Activated CD4-positive, alpha-beta T cell treated with anti-CD3 and anti-CD28 coated beads, Interleukin-2, Interleukin-4, amounts not matched to agents 100 ng/mL and 50 ng/mL, durations not matched to agents 16 hours and 8 hours (primary cell): ENCODE measurements at places on chromosomes 2 and 18.

DNA sequence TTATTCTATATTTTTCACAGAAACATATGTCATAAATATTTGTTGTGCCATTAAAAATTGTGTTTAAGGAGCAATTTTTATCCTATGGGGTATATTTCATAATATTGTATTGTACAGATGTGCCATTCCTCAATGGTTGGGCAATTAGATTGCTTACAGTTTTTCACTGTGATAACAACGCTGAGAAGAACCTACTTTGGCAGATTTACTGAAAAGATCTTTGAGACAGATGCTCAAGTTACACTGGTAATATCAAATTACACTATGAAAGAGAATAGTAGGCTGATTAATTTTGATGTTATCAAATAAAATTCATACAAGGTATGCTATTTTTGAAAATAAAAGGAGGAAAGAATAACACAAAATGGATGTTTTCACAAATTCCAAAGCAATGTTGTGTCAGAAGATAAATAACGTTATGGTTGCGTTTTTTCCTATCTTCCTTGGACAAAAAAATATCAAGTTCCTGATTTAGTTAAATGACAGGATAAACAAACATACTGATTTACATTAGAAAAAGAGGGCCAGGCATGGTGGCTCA, 335.1 kb upstream of the ZNF521 start:
- no peak for DNase-seq

- no peak for DNase-seq
These were observed 18.9 kb upstream of the ALLC start for GRCh38 chr2:3639015-3639630.

DNA sequence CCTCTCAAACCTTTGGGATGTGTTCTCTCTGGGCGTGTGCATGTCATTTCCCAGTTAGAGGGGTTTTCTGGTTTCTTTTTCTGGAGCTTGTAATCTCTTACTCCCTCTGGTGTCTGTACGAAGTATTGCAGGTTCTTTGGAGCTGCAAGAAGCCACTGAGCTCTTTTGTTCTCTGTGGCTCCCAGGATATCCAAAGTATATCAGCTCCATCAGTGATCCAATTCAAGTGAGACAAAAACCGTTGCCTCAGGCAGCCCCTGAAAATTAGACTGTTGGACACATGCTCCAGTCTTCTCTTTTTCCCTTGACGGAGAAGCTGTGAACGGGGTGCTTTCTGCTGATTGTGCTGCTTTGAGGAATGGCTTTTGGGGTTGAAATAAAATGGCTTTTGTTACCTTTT, 59.0 kb upstream of the LDLRAD4 start:
- peak; percentile 79 for DNase-seq

DNA sequence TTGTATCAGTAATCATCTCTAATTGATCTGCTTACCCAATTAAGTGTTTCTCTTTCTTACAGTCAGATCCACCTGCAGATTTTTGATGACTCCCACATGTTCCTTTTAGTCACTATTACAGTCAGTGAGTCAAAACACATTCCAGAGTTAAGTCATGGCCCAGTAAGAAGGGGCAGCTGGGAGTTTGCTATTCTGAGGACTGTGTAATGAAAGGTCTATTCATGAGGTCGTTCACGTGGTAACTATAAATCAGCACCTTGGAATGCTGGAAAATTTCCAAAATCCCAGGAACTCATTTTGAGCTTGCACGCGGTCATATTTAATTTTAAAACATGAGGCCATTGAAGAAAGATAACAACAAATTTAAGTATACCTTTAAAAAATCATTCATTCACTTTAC, 252.5 kb downstream of the XIRP2 start:
- no peak for DNase-seq

DNA sequence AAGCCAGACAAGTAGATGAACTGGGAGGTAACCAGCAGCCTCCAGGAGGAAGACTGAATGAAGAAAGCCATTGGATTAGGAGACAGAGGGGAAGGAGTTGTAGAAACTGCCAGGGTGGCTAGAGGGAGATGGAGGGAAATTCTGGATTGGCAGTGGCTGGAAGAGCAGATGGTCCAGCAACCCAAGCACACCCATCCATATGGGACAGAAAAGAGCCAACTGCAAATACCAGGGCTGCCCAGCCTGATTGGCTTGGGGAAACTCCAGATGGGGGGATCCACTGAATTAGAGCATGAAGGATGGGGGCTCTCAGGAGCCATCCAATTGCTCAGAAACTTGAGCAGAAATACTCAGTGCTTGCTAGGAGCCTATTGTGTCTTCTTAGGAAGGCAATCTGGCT, 173.5 kb upstream of the EPB41L3 start:
- DNase-seq, result no peak

GRCh38 chr2:185695711-185696235, 42.8 kb upstream of the FSIP2 start:
- DNase-seq, result no peak

GRCh38 chr2:28175028-28175427, 217.6 kb upstream of the FOSL2 start:
- no peak for DNase-seq

GRCh38 chr18:32835951-32836350, 63.1 kb upstream of the KLHL14 start:
- no peak for DNase-seq

GRCh38 chr2:112794841-112795240, 10.5 kb upstream of the IL1A start:
- DNase-seq, result no peak

DNA sequence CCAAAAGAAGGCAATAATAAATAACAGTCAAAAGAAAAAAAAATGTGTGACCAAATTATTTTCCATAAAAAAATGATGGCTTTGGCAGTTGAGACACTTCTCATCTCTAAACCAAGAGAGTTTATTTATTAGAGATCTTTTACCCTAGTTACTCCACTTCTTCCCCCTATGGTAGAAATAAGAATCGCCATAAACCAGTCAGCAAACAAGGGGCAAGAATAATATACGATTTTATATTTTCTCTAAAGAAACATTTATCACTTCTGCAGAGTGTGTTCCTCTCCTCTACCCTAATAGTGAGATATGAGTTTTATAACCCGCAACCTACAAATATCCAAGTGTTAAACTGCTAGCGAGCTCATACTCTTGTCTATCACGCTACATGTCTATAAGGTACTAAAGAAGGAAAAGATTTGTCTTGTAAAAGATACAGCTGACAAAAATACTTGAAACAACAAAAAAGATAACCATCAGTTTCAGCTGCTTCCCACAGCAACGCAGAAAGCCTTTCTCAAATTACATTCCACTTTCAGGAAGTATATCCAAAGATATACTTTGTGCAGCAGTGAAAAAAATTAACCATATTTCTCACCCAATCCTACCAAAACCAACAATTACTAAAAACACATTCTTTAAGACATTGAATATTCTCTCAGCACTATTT, 2.3 kb downstream of the RNF103 start:
- peak; percentile 5 for DNase-seq

DNA sequence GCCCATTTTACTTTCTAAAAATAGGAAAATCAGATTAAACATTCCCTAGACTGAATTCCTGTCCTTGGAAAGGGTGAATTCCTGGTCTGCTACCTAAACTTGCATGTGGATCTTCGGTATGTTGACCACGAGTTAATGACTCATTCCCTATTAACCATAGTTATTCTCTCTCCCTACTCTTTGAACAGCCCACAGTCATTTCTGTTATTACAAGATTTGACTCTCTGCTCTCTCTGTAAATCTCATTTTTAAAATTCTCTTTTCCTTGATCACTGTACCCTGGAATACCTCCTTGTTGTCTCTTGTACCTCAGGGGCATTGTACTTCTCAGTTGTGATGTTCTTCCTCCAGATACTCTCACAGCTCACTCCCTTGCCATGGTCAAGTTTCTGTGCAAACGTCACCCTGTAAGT, 92.0 kb upstream of the GULP1 start:
- DNase-seq, result no peak

- DNase-seq, result no peak
These were observed 659.0 kb upstream of the CDH7 start for GRCh38 chr18:65091744-65092329.

DNA sequence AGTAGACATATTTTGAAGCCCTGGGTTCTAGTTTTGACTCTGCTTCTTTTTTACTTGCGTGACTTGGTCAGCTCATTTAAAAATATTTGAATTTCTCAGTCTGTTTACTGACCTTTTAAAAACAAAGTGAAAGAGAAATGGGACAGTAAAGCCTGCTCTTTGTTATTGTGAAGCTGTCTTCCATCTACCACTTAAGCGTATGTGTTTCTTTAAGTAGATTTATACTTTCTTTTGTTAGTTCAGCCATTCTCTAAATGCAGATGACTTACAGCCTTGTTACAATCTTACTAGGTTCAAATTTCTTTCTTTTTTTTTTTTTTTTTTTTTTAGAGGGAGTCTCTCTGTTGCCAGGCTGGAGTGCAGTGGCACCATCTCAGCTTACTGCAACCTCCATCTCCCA, 79.5 kb downstream of the UBR3 start:
- DNase-seq, result no peak

DNA sequence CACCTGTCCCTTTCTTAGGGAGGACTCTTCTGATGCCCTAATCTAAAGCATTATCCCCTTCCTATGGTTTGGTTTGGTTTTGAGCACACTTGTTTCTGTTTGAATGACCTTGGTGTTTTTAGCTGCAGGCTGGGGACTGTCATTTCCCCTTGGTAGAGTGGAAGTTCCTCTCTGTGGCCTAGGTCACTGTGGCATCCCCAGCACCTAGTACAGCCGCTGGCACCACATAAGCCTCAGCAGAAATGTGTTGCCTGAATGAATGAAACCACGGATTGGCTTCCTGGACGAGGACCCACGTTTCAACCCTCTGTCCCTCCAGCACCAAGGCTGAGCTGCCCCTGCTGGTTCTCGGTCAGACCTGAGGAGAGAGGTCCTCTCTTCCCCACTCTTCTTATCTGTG, 159.9 kb downstream of the CTIF start:
- peak; percentile 34 for DNase-seq

- DNase-seq, result no peak
These were observed 15.0 kb downstream of the TPGS2 start for GRCh38 chr18:36813824-36814223.

DNA sequence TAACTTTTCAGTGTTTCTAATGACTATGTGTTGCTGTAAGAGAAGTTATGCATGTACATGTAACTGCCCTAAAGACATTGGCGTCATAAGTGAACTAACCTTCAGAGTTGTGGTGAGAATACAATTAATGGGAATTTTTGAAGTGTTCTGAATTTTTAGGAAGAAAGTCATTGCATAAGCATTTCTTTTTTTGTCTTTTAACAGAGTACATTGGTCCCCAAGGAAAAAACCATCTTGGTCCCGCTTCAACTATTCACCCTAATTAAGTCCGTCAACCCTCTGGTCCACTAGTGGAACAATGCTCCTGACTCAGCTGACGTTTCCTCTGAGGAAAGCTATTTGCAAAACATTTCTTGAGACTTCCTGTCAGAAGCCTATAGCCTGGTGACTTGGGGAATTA, 41.1 kb upstream of the VIT start:
- no peak for DNase-seq

- peak; percentile 58 for DNase-seq
These were observed 24.6 kb upstream of the CASP10 start for GRCh38 chr2:201158111-201158929.

- no peak for DNase-seq
These were observed 215.3 kb upstream of the DSEL start for GRCh38 chr18:67731851-67732250.

GRCh38 chr2:174971868-174972781, 33.1 kb downstream of the CHN1 start:
- DNase-seq, result no peak

DNA sequence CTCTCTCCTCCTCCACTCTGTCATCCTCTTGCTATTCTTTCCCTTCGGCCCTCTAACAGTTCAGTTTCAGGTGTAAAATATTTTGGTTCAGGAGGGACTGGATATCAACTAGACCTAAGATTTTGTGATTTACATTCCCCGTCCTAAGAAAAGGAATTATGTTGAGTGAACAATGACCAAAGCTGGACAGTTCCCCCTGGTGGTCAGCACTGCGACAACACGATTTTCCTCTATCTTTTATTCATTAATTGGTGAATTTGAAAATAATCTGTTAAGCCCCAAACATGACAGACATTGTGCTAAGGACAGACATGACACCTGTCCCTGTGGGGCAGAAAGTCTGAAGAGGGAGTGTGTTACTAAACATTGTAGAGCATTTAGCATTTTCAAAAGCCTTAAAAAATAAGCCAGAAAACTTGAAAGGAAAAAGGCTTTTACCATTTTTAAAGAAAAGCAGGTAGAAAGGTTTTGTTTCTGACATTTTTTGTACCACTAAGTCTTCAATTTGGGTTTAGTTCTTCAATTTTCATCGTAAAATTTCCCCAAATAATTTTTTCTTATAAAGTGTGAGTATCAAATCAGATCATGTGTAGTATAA, 28.4 kb upstream of the GTF2A1L start:
- DNase-seq, result no peak

GRCh38 chr2:113309655-113310387, 31.1 kb upstream of the PAX8 start:
- no peak for DNase-seq

- peak; percentile 20 for DNase-seq
These were observed 81.5 kb upstream of the LDLRAD4 start for GRCh38 chr18:13136904-13137669.

DNA sequence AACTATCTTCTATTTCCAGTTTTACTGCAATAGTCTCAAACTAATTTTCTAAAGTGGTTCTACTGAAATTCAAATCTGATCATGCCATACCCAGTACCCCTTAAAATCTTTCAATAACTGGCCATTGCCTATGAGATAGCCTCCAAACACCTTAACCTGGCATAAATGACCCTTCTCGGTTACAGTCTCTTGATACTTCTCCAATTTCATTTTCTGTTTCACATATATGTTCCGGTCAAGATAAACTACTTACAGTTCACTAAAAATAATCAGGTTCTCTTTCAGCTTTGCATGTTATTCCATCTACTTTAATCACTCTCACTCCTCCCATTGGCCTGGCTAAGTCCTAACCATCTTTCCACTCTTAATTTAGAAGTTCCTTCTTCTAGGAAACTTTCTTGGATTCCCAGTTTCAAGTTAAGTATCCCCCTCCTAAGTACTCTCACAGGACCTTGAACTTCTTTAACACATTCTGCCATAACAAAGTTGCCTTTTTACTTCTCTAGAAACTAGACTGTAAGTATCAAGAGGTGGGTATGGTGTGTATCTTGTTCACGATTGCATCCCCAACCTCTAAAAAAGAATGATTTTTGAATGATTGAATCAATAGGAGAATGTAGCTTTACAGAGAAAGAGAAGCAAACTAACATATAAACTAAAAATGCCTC, 110.2 kb upstream of the RBBP8 start:
- DNase-seq, result no peak

DNA sequence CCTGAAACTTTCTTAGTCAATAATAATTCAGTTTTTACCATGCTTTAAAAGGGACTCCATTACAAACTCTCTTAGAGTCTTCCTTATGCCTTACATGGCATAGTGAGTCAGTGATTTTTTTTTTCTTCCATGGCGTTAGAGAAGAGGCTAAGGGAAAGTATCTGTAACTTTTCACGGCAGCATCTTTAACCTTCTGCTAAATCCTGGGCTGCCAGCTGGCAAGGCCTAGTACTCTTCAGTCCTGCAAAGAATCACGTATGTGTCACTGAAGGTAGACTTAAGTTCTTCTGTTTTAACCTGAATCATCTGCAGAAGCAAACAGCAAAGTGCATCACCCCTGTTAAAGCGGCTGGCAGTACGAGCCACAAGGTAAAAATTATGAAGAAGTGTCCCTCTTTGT, 286.3 kb upstream of the FN1 start:
- no peak for DNase-seq
